DMS79 treated with DMSO at 0.1 percent for 48 hours (cell line): ENCODE measurements at places on chromosomes 12 and 14.

DNA sequence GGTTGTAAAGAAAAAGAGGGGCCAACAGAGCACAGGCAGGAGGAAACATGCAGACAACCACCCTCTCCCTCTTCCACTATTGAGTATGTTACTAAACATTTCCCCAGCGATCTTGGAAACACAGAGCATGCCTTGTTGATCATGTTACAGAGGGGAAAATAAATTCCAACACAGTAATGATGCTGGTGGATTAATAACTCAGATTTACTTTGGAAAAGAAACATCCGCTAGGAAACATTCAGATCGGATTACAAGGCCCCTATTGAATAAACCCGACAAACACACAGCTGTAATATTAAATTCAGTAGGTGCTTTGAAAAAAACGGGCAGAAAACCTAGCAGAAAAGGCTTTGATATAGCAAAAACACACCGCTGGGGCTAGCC lies 5.4 kb downstream of the BMP4 start:
- no peak for DNase-seq

DNA sequence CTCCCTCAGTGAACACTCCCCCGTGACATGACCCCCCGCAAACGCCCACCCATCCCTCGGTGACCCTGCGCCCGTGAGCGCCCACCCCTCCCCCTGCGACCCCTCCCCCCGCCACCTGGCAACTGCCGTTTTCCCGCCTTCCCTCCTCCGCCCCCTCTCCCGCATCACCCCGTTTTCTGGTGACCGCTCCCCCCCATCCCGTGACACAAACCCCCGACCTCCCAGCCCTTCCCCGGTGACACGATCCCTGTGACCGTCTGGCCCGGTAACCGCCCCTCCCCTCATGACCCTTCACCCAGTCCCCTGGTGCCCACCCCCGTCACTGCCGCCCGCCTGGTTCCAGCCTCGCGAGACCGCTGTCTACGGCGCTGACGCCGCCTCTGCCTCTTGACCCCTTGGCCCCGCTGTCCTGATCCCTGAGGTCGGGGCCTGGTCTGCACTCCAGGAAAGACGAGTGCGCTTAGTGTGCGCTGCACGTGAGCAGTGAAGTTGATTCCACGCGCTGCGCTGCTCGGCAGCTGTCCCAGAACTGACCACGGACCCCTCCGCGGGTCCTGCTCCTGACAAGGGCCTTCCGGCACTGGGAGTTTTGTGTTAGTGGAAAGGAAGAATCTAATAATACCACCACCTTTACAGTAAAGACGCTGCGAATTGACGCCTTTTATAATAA lies 59.4 kb downstream of the DDX51 start:
- peak; percentile 20 for DNase-seq

GRCh38 chr14:103113774-103114173 lies 9.5 kb upstream of the TNFAIP2 start:
- no peak for DNase-seq

- peak; percentile 92 for DNase-seq
Measured at GRCh38 chr14:77024171-77024691, 4.3 kb downstream of the IRF2BPL start.

GRCh38 chr12:67531051-67531450 lies 117.5 kb upstream of the DYRK2 start:
- DNase-seq: no peak

DNA sequence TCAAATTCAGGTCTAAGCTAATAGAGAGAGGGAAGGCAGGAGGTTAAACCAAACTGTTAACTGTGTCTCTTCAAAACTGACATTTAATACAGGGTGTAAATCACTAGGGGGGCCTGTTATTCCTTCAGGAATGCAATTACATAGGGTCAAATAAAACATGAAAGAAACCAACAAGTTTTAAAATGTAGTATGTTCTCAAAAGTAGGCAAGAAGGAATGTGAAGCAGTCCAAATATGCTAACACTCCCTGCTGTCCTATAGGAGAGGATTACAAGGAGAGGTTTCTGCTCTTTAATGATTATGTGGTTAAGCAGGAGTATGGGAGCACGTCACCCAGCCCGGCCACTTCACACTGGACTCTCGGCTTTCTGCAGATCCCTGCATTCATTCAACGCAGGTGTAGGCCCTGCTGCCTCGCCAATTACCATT lies 42.5 kb upstream of the BMP4 start:
- DNase-seq: no peak

DNA sequence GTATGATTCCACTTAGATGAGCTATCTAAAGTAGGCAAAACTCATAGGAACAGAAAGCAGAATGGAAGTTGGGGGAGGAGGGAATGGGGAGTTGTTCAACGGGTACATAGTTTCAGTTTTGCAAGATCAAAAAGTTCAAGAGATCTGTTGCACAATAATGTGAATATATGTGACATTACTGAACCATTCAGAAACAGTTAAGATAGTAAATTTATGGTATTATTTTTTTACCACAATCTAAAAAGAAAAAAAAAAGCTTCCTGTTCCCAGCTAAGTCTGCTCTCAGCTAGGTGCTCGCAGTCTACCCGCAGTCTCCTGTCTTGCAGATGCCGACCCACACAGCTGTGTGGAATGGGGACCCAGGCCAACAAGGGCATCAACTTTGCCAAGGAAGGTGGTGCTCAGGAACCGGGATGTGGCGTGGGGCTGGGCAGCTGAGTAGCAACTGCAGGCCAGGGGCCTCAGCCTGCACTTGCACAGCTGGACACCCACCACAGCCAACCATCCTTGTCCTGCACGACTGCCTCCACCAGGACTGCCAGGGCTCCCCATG lies 15.3 kb upstream of the ANO6 start:
- no peak for DNase-seq

- no peak for DNase-seq
Measured at GRCh38 chr12:7289743-7290142, 14.1 kb upstream of the ACSM4 start.

DNA sequence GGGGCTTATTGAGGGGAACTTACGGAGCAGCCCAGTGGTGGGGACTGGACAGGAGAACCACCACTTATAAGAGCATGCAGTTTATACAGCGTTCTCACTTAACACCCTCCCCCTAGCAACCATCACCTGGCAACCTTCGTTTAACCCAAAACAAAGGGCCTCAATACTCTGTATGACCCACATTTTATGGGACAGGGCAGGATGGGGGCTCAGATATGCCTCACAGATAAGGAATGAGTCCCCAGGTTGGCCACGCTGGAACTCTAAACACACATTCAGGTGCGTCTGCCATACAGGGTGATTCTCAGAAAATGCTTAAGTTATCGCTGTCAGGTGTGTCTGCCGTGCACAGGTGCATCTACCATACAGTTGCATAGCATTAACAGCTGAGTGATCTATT lies 99.2 kb downstream of the GCH1 start:
- no peak for DNase-seq

GRCh38 chr12:75196865-75197264 lies 12.8 kb downstream of the KCNC2 start:
- no peak for DNase-seq

DNA sequence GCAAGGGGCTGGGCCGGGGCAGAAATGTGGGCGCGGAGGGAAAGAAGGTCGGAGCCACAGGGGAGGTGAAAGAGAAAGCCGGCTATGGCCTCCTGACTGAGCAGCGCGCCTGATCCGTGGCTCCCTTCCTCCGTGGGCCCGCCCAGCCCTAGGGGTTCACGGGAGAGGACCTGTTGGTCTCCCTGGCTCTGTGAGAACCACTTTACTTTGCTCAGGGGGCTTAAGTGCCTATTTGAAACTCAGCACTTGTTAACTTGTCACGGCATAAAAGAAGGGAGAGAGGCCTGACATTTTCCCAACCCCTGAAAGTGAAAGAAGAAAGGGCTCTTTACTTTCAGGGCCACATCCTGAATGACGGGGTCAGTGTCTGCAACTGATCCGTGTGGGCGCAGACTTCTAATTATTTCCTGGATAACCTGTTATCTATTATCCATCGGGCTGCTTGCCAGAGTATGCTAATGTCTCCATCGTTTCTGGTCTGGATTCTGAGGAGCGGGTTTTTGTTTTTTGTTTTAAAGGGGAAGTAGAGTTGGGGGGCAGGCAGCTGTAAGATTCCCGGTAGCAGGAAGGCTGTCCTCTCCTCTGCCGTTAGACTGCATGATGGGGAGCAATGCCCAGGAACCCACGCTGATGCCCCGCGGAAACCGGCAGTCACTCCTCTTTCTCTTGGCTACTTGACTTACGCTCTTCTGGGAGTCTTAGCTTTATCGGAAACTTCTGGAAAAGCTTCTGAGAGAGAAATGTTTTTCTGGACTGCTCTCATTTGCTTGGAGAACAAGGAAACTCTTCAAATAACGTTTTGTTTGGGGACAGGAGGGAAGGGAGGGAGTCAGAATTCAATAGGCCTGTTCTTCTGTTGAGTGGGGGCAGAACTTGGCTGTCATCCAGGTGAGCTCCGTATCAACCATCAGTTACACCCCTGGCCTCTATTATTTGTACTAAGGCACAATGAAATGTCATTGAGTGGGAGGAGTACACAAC lies 127.7 kb upstream of the MAX start:
- peak; percentile 95 for DNase-seq

- DNase-seq: peak; percentile 90
Measured at GRCh38 chr12:106128585-106129328, 10.0 kb downstream of the NUAK1 start.

- DNase-seq: no peak
Measured at GRCh38 chr12:106894774-106895173, 60.9 kb upstream of the TMEM263 start.

DNA sequence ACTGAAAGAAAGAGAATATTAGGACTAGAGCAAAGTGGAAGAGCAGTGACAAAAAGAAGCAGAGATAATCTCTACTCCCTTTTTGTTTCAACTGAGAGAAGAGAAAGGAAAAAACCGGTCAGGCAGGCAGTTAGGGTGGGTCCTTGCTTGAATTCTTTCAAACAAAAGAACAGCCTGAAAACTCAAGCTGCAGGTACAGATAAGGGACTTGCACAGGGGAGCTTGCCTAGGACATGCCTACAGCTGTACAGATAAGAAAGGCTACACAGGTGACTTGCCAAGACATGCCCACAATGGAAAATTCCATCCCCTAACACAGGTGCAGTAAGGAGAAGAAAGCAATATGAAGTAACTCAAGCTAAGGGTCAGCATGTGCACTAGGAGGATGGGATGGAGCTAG lies 532.2 kb upstream of the MIS18BP1 start:
- DNase-seq: no peak

DNA sequence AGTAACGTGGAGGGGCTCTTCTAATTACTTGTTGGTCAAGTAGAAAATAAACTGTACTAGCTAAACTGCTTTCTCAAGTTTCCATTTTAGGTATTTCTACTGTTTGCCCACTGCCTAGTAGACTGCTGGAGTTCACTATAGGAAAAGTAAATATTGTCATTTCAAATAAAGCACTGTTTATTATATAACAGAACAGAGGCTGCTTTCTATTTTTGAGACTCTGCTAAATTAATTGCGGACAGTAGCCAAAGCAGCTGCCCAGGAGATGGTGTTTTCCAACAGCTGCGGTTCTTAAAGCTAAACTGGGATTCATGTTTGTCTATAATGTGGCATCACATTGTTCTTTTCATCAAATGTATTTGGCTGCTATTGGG lies 15.9 kb upstream of the SIX1 start:
- peak; percentile 18 for DNase-seq

GRCh38 chr14:99790978-99791376 lies 2.2 kb upstream of the EML1 start:
- peak; percentile 41 for DNase-seq

DNA sequence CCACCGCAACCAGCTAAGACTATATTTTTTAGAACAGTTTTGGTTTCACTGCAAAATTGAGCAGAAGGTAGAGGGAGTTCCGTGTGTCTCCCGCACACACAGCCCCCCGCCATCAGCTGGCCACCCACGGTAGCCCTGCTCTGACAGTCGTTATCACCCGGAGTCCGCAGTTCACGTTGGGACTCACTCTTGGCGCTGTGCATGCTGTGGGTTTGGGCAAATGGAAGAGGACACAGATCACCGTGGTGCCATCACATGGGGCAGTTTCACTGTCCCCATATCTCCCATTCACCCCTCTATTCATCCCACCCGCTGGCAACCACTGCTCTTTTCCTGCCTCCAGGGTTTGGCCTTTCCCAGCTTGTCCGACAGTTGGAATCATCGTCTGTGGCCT lies 31.8 kb upstream of the ULK1 start:
- no peak for DNase-seq

GRCh38 chr12:16884056-16884455 lies 278.1 kb upstream of the LMO3 start:
- DNase-seq: no peak

GRCh38 chr12:124884587-124885438 lies 21.1 kb upstream of the SCARB1 start:
- DNase-seq: no peak
